ENCODE measurements at places on chromosomes 1 and 21.
A peak's percentile ranks its signal among the peaks of the same experiment; 100 is the strongest.

- DNase-seq: no peak
Observed at GRCh38 chr1:168834225-168834872, 105.3 kb upstream of the DPT start.

DNA sequence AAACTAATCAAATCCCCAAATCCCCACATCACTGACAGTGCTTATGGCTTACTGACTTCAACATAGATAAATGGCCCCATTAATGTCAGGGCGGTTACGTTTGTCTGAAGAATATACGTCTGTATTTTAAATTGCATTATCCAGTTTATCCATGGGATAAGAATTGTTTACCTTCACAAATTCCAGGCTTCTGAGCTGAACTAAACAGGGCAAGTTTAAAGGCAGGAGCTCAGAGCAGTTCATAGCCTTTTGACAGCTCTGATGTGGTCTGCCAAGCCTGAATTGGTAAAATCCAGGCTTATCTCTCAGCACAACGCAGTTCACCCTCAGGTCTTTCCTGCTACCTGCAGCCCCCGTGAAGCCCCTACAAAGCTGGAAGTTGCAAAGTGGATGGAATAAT, 79.5 kb upstream of the GREM2 start:
- no peak for DNase-seq

DNA sequence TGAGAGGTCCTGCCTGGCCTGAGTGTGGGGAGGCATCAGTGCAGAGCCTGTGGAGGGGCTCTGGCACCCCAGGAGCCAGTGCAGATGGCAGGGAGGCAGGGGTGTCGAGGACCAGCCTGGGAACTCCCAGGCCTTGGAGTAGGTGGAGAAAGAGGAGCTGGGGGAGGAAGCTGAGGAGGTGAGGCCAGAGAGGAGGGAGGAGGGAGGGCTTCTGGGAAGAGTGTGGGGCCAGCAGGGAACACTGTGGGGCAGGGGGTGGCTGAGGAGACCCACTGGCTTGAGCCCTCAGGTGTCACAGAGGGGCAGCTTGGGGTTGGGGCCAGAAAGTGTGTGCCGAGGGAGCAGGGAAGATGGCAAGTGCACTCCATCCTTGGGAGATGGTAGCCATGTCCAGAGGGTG, 3.8 kb downstream of the COQ8A start:
- no peak for DNase-seq

DNA sequence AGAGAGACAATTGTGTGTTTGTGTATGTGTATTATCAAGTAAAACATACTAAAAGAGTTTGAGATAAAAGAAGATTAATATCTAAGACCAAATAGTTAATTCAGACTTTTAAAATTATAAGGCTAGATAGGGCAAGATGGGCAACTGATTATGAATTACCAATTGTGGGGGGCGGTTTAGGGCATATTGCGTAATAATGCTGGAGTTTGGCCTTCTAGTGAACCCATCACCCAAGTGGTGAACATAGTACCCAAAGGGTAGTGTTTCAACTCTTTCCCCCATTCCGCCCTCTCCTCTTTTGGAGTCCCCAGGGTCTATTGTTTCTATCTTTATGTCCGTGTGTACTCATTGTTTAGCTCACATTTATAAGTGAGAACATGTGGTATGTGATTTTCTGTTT, 55.4 kb downstream of the FRRS1 start:
- DNase-seq: no peak

DNA sequence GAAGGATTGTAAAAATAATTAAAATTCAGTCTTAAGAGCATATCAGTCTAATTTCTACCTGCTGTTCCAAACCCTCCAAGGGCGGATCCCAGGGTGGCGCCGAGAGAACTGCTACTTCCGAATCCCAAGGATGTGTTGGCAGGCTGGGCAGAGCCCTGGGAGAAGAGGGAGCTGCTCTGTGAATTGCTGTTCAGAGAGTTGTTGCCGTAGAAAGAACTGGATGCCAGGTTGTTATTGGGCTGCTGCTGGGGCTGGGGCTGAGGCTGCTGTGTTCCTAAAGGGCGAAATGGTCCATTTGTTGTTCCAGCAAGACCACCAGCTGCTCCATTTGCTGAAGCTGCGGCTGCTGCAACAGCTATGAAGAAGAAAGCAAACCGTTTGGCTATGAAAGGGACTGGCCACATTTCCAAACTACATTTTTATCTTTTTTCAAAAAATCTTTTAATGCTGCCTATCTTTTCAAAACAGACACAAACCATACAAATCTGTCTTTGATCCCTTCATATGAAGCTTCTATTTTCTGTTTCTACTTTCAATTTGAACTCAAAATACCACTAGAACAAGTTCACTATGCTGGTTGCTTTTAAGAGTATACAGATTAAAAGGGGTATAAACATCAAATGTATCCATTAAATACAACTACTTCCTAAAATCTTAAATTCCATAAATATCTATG, 57.5 kb upstream of the SDC3 start:
- no peak for DNase-seq

DNA sequence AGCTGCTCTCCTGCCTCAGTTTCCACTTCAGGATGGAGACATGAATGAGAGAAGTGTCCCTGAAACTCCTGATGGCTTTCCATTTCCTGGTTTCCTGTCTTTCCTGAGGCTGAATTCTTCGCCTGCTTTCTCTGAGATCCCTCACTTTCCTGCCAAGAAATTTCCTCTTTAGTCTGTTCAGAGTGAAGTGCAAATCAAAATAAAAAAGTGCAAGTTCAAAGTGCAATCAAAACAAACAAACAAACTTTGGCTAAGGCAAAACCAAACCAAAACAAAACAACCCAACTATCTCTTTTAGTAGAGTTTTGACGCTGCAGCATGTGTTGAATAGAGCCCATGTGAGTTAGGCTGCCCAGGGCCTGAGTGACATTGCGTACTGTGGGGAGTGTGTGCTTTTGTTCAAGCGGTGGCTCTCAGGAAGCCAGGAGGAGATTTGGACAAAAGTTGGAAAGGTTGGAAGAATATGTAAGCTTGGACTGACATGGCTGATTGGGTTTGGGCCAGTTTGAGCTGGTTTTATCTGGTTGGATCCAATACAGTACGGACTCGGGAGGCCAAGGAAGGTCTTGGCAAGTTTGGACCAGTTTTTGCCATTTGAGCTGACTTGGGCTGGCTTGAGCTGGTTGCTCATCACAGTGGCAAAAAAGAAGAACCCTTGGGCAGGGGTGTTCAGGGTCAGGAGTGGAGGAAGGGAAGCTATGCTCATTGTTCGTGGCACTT, 61.1 kb upstream of the TINAGL1 start:
- DNase-seq: no peak

- no peak for DNase-seq
Observed at GRCh38 chr1:241658081-241658793, 6.2 kb downstream of the WDR64 start.

GRCh38 chr21:42026082-42026435, 15.9 kb upstream of the ZBTB21 start:
- no peak for DNase-seq

GRCh38 chr1:172239901-172240300, 180.6 kb upstream of the C1orf105 start:
- no peak for DNase-seq

DNA sequence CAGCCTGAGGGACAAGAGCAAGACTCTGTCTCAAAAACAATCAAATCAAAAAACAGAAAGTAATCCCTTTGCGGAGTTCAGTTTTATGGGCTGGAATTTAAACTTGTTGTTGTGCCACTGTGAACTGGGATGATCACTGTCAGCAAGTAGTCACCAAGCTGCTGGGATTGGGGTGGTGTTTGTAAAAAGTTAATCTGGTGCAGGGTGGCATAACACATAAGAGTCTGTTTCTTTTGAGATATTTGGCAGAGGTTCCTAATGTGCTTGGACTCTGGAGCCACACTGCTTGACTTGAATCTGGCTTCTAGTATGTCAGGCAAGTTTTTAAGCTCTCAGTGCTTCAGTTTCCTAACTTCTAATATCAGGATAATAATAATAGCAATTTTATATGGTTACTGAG, 6.6 kb downstream of the CLIC4 start:
- no peak for DNase-seq

DNA sequence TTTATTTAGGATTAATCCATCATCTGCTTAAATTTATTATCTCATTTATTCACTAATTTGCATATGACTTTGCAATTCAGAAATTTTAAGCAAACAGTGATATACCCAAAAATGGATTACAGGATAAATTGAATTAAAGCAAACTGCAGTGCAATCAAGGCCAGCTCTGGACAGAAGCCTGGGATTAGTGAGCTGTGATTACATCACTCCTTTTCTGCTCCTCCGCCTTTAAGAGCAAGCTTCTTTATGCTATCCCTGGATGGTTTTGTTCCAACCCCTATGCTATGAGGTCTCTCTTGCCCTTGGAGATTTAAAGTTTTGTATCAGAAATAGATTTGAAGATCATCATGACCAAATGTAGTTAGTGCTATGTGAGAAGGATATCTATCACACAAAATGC, 32.6 kb downstream of the GPR52 start:
- no peak for DNase-seq

GRCh38 chr1:17792421-17792820, 37.3 kb downstream of the ACTL8 start:
- no peak for DNase-seq

DNA sequence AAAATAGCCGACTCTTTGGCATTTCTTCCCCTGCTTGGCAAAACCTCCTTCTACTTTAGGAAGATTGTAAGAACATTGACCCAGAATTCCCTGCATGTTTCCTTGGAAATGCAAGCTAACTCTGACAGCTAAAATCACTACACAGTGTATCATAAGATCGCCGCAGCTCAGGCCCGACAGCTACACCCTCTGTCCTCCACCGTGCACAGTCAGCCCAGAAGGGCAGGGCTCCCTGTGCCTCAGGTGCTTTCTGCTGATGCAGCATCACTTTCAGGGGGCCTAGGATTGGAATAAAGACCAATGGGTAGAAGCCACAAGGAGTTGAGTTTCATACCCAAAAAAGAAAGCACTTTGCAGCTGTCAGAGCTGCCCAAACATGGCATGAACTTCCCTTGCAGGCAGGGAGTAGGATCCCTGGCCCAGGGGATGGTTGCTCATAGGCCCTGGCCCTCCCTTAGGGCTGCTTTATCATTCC, 145.3 kb downstream of the SEC16B start:
- DNase-seq: no peak

DNA sequence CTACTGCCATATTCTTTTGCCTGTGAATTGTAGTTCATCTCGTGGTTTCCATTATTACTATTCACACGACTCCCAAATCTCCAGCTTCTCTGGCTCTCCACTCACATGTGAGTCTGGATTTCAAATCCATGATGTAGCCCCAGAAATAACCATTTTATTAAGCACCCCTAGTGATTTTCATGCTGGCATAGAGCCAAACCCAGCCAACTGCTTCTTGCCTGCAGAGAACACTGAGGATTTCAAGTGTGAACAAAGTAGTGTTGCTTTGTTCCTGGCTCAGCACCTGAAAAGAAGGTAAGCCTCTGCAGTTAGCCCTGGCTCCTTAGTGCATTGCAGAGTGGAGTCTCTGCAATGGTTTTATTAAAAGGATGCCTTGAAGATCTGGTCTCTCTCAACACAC, 25.9 kb downstream of the UTP25 start:
- no peak for DNase-seq

- no peak for DNase-seq
Observed at GRCh38 chr1:89739013-89739843, 81.6 kb upstream of the LRRC8D start.

GRCh38 chr21:14736672-14737071, 190.6 kb upstream of the SAMSN1 start:
- DNase-seq: no peak

DNA sequence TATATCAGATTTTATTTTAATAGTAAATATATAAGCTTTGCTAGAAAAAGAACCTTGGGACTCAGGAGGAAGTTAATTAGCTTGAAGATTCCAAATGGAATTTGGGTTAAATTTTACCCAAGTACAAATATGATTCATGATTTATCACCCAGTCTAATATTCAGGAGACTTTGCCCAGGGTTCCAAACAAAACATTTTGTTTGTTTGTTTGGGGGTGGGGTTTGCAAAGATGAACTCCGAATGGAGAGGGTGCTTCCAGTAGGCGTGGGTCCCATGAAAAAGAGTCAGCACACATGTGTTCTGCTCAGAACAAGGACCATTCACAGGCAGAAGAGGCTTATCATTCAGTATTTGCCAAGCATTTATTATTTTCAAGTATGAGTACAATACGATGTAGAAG, 23.5 kb downstream of the KCNT2 start:
- no peak for DNase-seq

DNA sequence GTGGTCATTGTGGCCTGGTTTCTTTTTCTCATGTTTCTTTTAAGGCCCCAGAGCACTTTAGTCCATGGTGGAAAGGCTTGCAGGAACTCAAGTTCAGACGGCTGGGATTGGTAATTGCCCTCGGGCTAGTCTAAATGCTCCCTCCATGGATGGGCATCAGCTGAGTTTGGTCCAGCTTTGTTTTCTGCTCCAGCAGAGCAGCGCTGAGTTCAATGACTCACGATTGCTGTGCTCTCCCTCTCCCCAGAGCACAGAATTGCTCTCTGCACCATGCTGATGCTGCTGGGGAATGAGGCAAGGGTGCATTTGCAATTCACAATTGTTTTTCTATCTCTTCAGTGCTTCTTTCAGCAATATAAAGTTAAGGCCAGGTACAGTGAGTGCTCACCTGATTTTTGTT, 1.8 kb upstream of the OR2T6 start:
- no peak for DNase-seq

DNA sequence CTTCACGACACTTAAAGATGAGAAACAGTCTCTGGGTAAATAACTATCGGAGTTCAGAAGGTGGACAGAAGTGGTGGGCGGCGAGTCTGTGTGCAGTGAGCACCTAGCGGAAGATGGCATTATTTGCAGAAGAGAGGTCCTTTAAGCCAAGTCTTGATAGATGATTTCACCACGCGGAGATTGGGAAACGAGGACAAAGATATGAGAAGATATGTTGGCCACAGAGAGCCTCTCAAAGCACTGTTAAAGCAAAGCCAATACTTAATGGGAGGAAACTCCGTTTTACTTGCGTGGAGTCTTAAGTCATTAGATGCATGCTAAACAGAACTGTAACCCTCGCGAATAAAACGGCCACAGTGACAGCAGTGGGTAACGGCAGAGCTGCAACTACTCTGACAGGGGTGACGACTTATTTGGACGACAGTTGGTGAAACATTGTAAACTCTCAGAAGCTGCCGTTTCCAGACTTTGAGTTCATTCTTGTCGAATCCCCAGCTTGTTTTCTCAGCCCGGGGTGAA, 577 bp upstream of the CEP350 start:
- peak; percentile 90 for DNase-seq
